HT1080 (cell line): ENCODE measurements at places on chromosomes 2 and 18.

DNA sequence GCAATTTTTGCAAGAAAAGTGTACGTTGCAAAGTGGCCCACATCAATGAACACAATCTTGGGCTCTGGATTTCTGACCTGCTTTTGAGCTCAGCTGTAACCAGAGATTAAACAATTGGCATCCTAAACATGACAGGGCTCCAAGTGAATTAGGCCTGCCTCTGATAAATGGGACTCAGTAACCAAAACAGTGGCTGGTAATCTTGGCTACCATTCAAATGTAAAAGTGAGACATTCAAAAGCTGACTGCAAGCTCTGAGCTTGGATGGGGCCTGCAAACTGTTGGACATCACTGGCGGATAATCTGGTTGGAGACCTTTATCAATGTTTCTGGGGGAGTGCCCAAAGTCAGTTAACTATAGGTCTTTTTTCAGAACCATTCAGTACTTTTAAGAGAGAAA lies 160.7 kb downstream of the RAB3GAP1 start:
- DNase-seq: no peak

DNA sequence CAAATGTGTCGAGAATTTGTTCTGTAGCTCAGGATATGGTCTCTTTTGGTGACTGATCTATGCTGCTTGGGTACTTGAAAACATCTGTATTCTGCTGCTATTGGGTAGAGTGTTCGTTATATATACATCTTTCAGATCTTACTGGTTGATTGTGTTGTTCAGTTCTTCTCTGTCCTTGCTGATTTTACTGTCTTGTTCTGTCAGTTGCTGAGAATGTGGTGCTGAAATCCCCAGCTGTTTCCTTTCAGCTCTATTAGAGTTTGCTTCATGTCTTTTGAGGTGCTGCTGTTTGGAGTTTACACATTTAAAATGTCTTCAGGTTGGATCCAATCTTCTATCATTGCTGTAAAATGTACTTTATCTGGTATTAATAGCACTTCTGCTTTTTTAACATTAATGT lies 12.9 kb downstream of the BCL2L11 start:
- no peak for DNase-seq

- DNase-seq: no peak
These were observed 248.7 kb upstream of the TNP1 start for GRCh38 chr2:217108575-217109027.

- DNase-seq: peak; percentile 53
These were observed 587 bp downstream of the SUMO1 start for GRCh38 chr2:202237787-202238233.

GRCh38 chr2:240297256-240298116 lies 138.0 kb upstream of the GPC1 start:
- DNase-seq: no peak

DNA sequence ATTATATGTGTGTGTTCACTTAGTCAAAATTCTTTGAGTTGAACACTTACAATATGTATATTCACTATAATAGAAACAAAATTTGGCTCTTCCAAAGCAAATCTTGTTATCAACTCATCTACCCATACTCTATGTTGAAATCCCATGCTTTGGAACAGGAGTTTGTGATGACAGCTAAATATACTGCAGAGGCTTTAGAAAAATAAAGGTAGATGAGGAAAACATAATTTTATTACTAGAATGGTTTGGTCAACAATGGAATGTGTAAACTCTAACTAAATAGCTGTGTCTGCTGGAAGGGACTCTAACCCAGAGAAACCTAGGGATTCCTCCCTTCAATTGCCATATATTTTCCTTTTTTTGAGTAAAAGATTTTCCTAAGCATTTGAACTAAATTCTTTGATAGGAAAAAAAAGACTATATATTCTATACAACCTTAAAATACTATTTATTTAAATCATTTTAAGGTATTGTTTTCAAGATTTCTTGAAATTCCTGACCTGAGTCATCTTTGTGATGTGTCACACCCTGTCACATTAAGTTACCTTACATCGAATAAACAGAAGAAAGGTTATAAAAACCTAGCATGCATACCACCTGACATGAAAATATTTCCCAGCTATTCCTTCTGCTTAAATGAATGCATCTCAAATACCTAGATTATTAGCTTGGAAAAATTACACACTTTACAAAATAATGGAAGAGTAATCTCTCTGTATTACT lies 175.5 kb downstream of the OTX1 start:
- DNase-seq: no peak

GRCh38 chr2:195410074-195410671 lies 246.9 kb upstream of the SLC39A10 start:
- no peak for DNase-seq

GRCh38 chr2:136238286-136239078 lies 120.5 kb upstream of the CXCR4 start:
- peak; percentile 88 for DNase-seq

DNA sequence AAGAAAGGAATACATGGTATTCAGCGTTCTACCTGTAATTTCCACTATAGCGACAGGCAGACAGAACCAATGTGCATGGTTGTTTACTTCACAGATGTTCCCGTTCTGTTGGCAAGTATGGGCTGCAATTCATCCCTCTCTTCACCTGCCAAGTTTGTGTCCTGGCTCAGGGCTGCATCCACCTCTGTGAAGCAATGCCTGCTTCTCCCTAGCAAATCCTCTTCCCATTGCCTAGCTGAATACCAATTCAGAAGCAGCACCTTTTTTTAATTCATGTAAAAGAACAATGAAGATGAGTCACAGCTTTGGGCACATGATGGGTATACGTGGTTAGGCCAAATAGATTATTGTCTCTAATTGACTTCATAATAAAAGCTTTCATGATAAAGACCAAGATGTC lies 54.7 kb upstream of the LRATD1 start:
- DNase-seq: peak; percentile 33
